ENCODE measurements at places on chromosomes 11 and 22. TPM values are rescaled to one million over a fixed set of nuclear protein-coding genes. Genes with fewer than 3 reads are reported as not detected.

MCAT gene
- 15.3 TPM for total RNA-seq

CHORDC1 gene
- total RNA-seq = 45.1 TPM

C11orf87 gene
- 0.02 TPM for total RNA-seq

C11orf97 gene
- not detected for total RNA-seq

C11orf16 gene
- not detected for total RNA-seq

PLAAT2 gene
- 2.8 TPM for total RNA-seq

ANO9 gene
- total RNA-seq = 0.20 TPM

B3GAT1 gene
- total RNA-seq = not detected

POTEH gene
- not detected for total RNA-seq

TMEM126A gene
- total RNA-seq = 60.3 TPM

CD6 gene
- 0.10 TPM for total RNA-seq

GP1BB gene
- 0.27 TPM for total RNA-seq

DNA sequence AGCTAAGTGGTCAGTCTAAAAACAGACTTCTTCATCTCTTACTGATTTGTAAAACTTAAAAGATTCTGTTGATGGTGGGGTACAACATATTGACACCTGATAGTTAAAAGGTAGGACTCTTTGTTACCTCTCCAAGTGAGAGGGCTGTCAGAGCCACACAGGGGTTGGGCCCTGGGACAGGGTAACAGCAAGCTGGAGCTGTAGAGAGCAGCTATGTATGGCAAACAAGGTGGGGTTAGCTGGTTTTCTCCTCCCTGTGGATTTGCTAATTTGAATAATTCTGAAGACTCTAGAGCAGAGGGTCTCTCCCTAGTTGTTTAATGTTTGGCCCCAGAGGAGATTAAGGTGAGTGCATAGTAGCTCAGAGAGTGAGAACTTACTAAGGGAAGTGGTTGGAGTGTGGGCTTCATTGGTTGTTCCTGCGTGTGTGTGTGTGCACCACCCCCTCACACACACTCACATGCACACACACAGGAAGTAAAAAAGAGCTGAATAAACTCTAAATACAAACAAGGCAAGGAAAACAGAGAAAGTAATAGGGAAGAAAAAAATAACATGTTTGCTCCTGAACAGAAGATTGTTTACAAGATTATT, 9.2 kb upstream of the GAS2 start:
- DNase-seq = no peak

GRCh38 chr11:61422226-61422625, 7.5 kb downstream of the CPSF7 start:
- no peak for DNase-seq

DNA sequence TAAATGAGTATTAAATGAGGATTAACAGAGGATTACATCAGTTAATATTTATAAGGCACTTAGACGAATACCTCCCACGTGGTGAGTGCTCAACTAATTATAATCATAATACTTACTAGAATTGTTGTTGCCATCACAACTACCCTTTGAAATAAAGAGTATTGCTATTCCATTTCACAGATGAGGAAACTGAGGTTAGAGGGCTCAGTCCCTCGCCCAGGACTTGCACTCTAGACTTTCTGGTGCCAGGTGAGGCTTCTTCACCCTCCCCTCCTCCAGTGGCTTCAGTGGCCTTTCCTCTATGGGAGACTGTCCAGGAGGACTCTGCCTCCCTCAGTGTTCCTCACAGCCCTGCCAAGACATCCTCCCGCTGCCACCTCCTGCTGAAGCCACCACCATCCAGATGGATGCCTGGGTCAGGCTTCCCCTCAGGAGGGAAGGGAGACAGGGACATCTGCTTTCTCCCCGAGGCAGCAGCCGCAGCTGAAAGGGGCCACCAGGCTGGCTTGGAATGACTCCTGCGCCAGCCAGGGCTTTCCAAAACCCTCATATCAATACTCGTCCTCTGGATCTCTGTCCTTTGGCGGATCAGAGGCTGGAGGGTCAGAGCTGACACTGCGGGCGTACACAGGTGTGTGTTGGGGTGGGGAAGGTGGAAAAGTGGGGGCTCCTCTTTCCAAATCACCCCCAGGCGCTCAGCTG, 580.1 kb downstream of the BUD13 start:
- no peak for DNase-seq

DNA sequence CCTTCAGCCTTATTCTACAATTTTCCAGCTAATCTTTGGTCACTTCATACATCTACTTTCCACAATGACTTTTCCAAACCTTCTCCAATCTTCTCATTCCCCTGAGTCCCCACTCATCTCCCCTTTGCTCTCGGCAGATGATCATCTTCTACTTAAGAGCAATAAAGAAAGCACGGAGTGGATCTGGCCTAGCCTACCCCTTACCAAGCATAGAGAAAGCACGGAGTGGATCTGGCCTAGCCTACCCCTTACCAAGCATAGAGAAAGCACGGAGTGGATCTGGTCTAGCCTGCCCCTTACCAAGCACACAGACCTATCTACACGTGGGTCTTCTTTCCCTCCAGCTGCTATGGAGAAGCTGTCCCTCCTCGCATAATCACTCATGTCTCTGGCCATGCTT, 558.6 kb downstream of the OPCML start:
- no peak for DNase-seq

DNA sequence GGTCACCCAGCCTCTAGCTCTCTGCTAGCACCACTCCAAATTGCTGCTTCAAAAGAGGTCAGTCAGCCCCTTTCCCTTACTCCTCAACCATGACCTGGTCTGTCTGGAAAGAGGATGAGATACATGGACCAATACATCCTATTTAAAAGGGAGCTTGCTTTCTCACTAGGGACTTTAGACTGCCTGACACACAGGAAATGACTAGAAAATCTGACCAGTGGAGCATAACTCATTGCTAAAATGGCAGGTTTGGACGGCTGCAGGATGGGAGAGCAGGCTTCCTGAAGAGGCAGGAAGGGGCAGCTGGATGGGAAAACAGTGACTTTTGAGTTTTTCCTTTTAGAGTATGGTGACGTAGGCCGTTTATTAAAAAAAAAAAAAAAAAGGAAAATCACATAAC, 25.3 kb downstream of the STIM1 start:
- peak; percentile 83 for DNase-seq

DNA sequence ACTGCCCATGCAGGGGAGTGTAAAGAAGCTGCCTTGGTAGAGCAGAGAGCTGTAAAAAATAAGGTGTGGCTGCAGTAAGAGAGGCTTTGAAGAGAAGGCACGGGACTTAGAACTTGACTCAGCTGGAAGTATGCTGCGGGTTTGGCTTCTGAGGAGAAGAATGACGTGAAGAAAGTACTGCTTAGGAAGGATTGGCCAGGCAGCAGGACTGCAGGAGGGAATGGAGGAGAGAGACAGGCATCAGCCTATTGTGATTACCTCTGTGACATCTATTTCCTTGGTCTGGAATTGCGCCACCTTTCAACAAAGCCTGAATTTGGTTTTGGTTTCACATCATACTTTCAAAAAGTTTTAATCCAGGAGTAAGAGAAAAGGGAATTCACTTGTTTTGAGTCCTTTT, 22.5 kb downstream of the PRRG4 start:
- DNase-seq = peak; percentile 18

GRCh38 chr11:72735495-72736027, 16.6 kb downstream of the ARAP1 start:
- peak; percentile 78 for DNase-seq

GRCh38 chr22:45895436-45896152, 81.4 kb downstream of the WNT7B start:
- no peak for DNase-seq

- no peak for DNase-seq
These were observed 5.7 kb downstream of the PANX2 start for GRCh38 chr22:50175921-50176849.

- peak; percentile 33 for DNase-seq
These were observed 9.9 kb upstream of the IGLL5 start for GRCh38 chr22:22877523-22878210.

DNA sequence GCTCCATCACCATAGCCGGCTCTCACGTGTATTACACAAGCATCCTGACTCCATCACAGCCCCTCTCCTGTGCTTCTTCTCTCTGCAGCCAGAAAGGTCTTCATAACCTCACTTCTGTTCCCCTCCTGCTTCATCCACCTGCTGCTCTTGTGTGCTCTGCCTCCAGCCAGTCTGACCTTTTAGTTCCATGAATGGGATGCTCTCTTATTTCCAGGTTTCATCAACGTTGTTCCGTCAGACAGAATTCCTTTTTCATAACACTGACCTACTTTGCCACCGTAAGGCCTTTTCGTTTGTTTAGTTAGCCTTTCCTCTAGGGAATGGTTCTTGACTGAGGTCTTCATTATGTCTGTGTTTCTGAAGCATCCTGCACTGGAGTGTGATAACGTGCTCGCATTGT, 18.8 kb downstream of the GRAMD1B start:
- no peak for DNase-seq

- peak; percentile 97 for DNase-seq
These were observed 712 bp upstream of the SLC2A11 start for GRCh38 chr22:23856721-23857605.

GRCh38 chr11:126063507-126063852, 814 bp upstream of the CDON start:
- no peak for DNase-seq

DNA sequence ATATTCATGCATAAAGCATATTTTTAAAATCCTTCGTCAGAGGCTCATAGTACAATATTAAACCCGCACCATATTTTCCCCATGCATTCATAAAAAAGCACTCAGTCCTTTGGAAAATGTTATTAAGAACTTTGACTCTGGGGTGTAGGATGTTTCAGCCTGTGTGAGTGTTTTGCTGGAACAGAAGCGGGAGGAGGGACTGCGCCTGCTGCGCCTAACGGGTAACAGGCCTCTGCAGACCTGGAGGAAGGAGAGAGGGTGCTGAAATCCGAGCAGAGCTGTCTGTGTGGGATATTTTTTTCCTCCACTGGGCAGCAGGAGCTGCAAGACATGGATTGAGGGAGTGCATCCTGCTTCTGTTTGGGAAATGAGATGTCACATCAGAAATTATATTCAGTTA, 483.0 kb downstream of the BRD1 start:
- no peak for DNase-seq

DNA sequence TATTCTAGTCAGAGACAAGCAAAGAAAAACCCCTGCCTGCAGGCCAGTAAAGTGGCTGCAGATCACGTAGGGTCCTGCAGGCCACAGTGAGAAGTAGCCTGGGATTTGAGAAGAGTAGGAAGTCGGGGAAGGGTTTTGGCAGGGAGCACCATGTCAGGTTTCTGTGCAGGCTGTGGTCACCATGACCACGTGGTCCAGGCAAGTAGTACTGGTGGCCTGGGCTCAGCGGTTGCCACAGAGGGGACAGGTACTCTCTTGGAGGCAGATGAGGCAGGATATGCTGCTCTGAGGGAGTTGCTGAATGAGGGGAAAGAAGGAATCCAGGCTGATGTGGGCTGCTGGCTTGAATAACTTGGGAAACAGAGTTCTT, 46.5 kb downstream of the PISD start:
- DNase-seq = no peak

DNA sequence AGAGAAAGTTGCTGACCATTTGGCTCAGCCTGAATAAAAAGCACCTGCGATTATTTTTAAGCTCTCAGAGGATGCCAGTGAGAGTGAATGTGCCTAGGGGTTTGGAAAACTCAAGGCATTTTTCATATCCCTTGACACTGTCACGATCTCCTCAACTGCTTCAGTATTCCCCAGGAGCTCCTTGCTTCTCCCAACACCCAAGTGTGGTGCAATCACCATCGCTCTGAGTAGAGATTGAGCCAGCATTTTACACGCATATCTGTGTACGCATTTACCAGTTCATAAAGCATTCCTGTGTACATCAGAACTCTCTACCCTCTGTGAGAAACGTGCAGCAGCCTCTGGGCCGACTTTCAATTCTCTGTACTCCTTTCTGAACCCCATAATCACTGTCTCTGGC, 1.3 kb downstream of the SRRD start:
- no peak for DNase-seq

GRCh38 chr11:19508165-19508564, 204.5 kb upstream of the NAV2 start:
- peak; percentile 69 for DNase-seq

DNA sequence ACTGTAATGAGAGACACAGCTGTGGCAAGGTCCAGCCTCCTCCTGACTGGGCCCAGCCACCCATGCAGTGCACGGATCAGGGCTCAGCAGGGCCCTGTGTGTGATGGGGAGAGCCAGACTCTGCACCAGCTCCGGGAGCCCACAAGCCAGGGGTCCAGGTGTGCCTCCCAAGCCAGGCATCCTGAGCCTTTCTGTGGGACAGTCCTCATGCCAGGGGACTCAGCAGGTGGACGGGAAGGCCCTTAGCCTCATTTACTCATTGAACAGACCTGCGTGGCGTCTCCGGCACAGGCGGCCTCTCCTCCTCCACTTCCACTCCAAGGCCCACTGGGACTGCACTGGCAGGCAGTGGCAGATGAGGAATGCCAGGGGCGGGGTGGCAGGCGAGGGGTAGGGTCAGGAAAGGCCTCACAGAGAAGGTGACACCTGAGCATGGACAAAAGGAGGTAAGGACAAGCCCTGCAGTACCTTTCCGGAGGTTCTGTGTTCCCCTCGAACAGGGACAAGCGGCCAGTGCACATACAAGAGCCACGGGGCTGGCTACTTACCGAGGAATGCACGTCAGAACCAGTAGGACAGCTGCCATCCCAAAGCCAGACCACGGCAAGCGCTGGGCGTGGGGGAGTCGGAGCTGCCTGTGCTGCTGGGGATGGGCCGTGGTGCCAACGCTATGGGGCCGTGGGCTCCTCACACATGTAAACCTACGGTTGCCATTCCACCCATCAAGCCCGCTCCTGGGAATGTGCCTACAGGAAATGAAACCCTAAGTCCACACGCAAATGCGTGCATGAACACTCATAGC, 52.7 kb downstream of the IGF2 start:
- no peak for DNase-seq

DNA sequence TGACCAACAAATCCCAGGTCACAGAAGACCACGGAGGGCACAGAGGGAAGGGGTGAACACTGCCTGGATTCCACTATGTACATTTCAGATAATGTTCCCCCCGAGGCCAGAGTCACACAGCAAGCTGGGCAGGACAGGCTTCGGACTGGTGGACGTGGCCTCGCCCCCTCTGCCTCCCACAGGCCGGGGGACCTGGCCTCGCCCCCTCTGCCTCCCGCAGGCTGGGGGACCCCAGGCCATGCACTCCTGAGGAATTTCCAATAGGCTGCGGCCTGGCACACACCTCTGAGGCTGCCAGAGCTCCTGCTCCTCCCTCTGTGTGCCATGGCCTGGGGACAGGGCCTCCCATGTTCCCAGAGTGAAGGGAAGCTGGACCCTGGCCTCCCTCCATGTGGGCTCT, 1352.8 kb downstream of the BRD1 start:
- no peak for DNase-seq

GRCh38 chr11:122330279-122330965, 214.4 kb upstream of the BLID start:
- DNase-seq = no peak

DNA sequence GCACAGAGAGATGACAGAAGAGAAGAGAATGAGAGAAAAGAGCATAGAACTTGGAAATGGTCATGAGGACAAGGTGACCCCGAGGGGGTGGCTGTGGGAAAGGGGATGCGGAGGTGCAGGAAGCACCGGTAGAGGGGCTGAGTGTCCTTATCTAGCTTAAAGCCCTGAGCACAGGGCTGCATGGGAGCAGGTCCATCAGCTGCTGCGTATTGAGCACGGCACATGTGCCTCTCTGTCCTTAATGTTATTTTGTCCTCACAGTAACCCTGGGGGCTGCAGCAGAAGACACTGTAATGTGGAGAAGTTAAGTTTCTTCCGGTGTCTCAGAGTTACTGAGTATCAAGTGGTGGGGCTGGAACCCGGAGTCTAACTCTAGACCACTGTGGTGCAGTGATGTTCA, 94.4 kb upstream of the OR4B1 start:
- no peak for DNase-seq
